NCI-H1436 treated with DMSO at 0.1 percent for 48 hours (cell line): ENCODE measurements at places on chromosomes 1 and 21.

DNA sequence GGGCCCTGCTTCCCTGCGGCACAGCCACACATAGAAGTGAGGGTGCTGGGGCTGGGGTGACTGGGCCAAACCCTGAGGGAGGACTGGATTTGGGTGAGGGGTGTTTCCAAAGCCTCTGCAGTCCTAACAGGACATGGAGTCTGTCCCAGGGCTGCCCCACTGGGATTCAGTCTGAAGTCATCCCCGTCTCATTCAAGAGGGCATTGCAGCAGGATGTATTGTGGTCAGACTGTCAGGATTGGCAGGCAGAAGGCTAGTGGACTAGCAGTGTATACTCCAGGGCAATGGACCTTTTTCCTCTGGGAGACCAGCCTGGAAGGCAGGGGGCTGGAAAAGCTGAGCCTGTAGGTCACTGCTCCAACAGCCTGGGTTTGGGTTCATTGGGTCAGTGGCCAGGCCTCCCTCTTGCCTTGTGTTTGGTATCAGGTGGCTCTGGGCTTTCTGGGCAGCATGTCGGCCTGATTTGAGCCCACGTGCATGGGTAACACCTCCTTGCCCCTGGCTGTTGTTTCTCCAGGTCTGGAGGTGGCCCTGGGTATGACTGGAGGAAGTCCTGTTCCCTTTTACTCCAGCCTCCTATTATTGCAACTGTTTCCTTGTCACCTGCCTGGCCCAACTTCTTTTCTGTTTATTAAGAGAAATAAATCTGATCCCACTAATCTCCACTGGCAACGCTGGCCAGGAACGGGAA lies 41.0 kb upstream of the SYNC start:
- no peak for DNase-seq

DNA sequence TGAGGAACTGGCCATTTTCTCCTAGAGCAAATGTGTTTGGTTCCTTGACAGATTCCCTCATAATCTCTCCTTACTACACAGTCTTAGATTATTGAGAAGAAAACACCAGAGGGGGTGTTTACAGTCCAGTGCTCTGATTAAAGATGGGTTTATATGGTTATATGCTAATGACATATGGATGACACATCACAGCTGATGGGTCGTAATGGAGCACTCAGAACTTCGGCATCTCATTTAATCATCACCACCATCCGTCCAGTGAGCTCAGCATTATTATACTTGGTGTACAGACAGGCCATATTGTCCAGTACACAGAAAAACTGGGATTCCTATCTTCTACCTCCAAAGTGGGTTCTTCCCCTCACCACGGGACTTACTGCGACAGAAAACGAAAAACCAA lies 22.3 kb upstream of the NR5A2 start:
- DNase-seq = no peak

DNA sequence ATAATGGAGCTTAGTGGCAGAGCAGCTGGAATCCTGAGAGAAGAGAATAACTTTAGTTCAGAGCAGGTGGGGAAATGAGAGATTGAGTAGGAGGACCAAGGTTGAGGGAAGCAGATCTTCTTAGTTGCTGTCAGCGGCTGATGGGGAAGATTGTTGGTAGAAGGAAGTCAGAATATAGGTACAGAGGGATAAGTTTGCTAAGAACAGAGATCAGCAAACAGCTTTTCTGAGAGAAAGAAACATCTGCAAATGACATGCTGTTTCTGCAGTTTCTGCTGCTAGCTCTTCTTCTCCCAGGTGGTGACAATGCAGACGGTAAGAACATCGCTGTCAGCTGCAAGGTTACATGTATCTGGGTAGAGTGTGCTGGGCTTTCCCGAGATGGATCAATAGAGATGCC lies at the start of gene CD1C:
CD1C (plus strand) TSS at position 113 of the 400 bp plus-strand sequence; CDS start at position 255, 142 bp downstream.
- no peak for DNase-seq

DNA sequence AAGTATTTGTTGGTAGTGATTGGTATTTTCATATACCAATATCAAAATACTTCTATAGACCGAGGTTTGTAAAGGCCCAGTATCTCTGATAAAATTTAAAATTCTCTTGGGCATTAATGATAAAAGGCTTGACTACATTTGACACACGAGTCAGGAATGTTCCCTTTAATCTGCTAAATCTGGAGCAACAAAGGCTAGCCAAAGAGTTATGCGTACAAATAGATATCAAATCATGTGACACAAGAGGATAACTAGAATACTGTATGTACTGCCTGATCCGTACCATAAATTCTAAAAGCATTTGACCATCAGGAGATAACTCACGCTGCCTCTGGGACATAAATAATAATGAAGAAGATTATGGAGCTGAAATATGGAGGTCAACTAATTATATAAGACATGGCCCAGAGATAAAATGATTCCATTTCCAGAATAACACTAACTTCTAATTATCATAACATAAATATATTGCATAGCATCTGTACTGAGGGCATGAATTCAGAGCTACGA lies 64.2 kb upstream of the SH3GLB1 start:
- no peak for DNase-seq

GRCh38 chr1:39130325-39130724 lies 74.2 kb upstream of the MACF1 start:
- DNase-seq = no peak

DNA sequence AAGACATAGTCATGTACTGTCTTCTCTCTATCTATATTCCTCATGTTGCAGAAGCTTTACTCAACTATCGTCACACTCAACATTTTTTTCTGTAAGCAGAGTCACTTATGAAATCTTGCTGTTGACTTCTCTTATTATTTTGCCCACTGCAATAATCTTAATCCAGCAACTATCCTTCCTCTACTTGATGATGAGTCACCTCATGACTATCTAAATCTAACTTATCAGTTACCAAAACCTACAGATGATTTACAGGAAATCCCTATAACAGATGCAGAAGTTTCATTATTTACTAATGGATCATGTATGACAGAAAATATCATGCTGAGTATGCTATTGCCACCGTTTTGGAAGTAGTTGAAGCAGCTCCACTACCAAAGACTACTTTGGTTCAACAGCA lies 378.9 kb downstream of the DUSP10 start:
- no peak for DNase-seq

- DNase-seq = no peak
These were observed 4.1 kb upstream of the TAGLN2 start for GRCh38 chr1:159929155-159930051.

DNA sequence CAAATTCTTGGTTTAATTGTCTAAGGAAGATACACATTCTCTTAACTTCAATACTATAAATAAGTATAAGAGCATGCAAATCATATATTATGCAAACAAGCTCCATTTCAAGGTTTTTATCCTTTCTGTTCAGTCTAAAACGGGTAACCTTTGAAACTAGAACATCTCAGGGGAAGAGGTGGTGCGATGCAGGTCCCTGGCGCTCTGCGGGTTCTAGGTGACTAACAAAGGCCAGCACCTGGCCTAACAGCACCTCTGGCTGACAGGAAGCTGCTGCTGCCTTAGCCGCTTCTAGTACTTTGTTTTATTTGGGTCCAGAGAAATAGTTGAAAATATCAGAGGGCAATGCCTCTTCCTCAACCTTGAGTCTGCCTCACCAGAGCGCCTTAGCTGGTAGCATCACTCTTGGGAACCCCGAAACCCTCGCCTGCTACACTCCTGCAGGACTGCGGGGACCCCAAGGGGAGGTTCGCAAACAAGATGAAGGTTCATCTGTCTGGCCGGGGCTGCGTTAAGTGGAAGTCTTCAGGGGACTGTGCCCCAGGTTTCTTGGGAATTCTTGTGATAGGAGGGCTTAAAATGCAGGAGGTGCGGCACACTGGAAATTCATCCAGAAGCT lies 45.5 kb downstream of the PRDM15 start:
- no peak for DNase-seq

GRCh38 chr21:45611939-45612664 lies 31.4 kb upstream of the PCBP3 start:
- no peak for DNase-seq

DNA sequence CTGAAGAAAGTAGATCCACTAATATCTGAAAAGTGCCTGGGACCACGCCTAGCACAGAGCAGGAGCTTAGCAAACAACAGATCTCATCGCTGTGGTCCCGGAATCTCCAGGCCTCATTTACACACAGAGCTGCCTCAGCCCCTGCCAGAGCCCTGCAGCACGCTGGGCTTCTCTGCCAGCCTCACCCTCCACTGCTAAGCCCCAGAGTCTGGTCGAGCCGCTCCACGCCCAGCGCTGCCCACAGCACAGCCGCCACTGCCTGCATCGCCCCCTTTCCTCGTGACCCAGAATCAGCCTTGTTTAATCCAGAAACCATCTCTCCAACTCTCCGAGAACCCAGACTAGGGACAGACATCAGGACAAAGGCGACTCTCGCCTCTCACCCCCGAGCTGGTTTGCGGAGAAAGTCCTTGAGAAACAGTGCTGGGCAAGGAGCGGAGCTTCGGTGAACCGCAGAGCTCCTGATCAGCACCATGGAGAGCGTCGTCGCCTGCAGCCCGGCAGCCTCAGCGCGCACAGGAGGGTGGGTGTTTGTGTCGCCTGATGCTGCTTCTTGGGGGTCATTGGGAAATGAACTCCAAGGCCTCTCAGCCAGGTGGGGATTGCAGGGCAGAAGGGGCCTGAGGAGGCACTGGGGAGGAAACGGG lies 145.1 kb downstream of the NPHP4 start:
- DNase-seq = no peak

DNA sequence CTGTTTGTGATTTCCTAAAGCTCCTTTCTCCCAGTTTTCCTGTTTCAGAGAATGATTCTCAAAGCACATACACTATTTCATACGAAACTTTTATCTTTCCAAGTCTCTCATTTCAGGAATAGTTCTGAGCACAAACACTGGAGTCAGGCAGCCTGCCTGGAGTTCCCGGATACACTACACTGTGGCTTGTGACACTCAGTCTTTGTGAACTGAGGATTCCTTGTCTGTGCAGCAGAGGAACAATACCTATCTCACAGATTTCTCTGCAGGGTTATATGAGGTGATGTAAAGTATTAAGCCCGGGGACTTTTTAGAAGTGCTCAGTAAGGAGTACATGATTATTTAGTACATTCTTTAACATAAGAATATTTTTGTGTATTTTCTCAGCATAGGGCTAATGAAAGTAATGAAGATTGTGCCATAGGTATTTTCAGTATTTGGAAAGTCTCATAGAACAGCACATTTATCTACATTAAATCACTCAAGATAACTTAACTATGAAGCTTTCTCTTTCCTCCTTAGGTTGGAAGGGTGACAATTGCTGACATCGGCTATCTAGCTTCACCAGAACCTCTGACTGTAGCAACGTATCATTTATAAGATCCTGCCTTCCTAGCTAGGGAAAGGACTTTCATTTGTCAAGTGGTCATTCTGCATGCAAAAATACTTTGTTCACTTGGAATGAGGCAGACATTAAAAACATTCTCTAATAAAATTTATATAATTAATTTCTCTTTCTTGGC lies 12.9 kb downstream of the GBP2 start:
- DNase-seq = no peak

- no peak for DNase-seq
These were observed 2.7 kb downstream of the CDC14A start for GRCh38 chr1:100354971-100355394.

DNA sequence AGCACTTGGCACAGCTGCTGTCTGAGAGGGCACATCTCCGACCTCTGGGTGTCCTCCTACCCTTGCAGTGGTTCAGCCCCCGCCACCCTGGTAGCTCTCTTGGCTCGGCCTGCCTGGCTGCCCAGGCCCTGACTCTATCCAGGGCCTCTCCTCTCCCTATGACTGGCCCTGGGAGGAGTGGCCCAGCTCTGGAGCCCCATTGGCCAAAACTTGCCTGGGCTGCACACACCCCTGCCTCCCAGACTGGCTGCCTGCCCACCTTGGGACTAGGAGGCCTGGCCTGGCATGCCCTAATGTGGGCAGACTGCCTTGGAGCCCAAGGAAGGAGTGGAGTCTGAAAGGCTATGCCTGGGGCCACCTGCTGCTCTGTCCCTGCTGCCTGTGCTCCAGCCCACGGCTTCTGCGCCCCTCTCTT lies 33.6 kb downstream of the ACOT11 start:
- no peak for DNase-seq

- no peak for DNase-seq
These were observed 51.1 kb downstream of the SLC16A1 start for GRCh38 chr1:112904831-112905261.

DNA sequence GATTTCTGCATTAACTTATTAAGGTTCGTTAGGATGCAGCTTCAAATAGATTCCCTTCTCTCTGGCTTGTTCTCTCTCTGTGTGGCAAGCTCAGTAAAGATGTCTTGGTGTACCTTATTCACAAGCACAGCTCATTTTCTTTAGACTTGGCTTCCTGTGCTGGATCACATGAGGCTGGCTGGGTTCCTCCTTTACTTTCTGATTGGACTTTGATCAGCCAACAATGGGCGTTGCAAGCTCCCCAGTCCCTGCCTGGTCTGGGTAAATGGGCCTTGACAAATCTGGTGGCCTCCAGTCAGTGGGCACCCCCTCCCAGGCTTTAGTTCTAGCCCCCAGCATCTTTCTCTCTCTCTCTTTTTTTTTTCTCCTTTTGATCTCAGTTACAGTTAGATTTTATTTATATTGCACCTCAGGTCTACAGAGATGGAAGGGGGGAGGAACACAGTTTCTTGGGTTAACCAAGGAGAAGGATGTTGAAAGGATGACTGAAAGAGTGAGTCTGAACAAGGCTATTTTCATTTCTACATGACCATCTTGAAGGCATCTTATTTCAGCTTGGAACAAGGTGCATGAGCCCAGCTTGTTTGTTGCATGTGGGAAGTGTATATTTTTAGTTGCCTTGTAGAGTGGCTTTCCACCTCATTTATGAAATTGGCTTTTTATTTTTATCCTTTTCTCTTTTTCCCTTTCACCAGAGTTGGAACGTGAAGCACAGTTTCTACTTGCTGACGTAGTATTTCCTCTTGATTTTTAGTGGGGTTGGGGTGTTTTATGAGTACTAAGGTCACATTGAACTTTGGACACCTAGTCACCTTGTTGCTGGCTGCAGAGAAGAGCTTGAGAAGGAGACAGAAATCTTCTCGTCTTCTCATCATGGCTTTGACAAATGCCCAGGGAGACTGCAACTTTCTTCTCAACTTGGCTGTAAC lies 77.1 kb downstream of the PBX1 start:
- no peak for DNase-seq

GRCh38 chr1:83418558-83418957 lies 580.4 kb downstream of the TTLL7 start:
- no peak for DNase-seq

GRCh38 chr1:183689762-183690204 lies 36.7 kb upstream of the APOBEC4 start:
- DNase-seq = no peak

DNA sequence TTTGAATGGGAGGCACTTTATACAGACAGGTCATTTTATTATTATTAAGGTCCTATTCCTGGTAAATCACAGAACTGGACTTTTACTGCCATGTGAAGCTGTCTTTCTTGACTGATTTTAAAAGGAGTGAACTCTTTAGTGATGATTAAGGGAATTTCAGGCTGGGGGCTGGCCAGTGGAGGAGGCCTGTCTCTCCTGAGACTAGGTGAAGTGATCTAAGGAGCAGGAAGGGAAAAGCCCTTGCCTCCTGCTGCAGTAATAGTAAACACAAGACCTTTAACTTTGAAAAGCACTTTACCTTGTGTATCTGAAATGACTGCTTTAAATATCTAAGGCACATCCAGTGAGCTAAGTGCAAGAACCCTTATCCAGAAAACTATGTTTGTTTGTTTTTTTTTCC lies 118.0 kb upstream of the SPAG17 start:
- DNase-seq = no peak
